ENCODE measurements at places on chromosomes 7 and 10.

GRCh38 chr7:116776610-116777289 lies 85.6 kb upstream of the CAPZA2 start:
- no peak for DNase-seq

DNA sequence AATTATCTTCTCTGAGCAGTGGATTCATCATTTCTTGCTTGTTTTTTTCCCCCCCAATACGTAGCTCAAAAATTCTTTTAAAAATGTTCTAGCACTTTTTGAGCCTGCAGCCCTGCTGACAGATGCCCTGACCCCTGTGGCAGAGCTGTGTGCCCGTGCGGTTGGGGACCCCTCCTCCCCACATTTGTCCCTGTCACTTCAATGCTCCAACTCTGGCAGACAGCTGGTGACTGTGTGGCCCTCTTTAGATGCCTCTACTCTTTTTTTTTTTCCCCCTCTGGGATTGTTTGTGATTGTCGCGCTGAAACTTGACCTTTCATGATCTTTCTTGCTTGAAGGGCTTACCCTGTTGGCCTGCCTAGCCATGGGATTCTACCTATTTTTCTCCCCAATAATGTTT lies 214.1 kb downstream of the TMEM178B start:
- DNase-seq = no peak

- no peak for DNase-seq
Observed at GRCh38 chr10:76778914-76779795, 858.5 kb downstream of the KCNMA1 start.

- DNase-seq = peak; percentile 36
Observed at GRCh38 chr7:73567846-73568685, 10.3 kb downstream of the TBL2 start.

DNA sequence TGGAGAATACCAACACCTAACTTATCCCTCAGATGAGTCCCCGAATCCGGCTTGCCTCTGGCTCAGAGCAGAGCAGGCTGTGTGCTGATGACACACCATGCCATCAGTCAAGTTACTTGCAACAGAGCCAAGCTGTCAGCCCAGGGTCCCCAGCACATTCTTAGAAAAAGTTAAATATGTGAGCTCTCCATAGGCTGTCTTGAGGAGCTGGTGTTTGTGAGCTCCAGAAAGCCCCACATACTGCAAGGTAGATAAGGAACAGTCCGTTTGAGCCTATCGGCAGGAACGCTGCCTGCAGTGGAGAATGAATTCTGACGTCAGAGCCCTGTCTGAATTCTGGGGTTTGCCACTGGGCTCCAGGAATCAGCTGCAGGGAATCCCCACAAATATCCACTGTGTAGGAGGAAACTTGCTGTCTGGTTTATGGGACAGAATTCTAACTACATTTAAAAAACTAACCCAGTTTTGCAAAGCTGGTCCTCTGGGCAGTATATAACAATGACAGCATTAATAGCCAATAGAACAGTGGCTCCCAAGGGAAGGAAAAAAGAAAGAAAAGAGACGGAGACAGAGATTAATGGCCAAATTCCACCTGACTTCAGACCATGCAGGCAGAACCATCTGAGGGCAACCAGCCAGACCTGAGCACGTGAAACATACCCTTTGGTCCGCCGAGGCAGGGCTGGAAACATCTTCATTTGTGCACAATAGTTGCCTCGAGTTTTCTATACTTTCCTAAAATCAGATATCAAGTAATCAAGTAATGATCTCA lies 3.6 kb downstream of the SFXN4 start:
- no peak for DNase-seq
